ENCODE measurements at places on chromosomes 6 and 20.
A peak's percentile ranks its signal among the peaks of the same experiment; 100 is the strongest.

DNA sequence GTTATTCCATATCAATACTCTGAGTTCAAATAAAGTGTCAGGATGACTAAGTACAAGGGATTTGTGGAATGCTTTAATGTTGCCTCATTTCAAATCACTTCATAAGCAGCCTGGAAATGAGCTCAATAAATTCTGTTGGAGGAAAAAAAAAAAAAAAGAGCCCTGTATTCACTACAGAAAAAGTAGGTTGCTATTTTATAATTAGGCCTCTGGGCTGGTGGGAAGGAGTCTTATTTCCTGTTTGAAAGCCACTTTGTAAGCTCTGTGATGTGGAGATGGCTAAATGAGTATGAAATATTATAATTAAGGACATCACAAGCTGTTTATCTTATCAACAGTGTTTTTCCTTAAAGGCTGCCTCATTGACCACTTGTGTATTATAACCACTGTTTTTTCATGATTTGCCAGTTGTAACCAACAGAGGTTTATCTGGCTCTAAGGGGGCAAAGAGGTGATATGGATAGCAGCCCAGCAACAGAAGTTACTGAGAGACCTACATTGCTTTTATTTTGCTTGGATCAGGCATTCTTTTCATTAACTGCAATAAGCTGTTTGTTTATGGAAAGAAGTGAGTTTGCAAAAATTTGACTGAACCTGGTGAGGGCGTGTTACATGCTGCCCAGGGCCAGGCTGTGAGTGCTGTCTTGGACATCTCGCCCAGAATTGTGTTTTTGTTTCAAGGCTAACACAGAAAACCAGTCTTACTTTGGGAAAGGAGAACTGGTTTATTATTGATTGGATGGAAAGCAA is 563.3 kb upstream of the MAP3K7 start:
- no peak for DNase-seq

DNA sequence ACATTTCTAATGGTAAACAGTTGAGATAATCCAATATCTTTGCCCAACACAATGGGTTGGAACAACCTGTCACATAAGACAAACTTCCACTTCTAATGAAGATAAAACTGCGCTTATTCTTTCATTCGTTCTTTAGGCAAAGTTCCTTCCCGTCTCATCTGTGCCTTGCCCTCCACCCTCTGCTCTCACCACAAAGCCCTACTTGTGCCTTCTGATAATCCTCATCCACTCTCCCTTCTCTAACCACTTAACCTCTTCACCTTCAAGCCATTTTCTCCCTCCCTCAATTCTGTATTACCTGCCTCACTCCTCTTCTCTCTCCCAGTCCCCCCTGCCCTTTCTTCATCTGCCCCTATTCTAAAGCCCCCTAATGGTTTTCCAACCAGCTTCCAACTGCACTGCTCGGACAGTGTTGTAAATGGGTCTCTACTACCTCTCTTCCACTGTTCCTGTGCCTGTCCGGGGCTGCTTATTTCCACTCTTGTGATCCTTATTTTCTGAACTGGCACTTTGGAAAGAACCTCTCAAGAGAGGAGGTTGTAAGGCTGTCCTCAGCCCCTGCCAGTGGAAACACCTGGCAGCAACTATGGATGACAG is 62.9 kb upstream of the MYB start:
- DNase-seq = no peak

DNA sequence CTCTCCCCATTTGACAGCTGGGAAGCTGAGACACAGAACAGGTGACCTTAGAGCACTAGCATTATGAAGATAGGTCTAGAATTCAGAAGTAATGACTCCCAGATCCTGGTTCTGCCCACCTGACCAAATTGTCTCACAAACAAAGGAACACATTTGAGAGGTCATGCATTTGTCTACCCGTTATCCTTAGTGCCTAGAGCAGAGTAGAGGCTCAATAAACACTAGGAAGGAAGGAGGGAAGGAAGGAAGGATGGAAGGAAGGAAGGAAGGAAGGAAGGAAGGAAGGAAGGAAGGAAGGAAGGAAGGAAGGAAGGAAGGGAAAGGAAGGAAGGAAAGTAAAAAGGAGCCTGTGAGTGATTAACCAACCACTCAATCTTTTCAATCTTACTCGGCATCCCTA is 63.3 kb downstream of the SNAP25 start:
- no peak for DNase-seq

DNA sequence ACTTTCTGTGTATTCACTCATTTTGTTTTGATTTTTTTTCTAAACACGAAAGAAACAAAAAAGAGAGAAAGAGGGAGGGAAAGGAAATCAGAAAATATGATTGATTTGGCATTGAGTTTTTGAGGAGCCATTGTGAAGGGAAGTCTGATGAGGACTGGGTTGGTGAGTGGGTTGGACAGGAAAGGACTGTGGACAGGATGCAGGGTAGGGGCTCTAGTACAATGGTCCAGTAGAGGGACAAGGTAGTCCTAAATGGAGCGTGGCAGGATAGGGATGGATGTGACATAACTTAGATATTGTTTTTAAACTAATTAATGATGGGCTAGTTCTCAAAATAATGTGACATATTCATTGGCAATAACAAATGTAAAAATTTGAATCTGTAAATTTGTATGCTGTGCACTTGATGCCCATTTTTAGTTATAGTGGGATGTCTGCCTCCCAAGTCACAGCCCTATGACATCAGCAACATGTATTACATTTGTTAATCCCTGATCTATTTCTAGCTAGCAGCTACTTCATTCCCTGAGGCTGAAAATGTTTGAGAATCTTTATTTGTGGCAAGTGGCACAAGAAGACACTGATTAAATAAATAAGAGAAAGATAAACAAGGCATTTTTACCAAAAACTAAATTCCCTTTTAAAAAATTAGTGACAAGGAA is 64.0 kb upstream of the ASF1A start:
- no peak for DNase-seq

- DNase-seq = peak; percentile 33
Measured at GRCh38 chr6:126182650-126183311, 157.1 kb upstream of the CENPW start.

DNA sequence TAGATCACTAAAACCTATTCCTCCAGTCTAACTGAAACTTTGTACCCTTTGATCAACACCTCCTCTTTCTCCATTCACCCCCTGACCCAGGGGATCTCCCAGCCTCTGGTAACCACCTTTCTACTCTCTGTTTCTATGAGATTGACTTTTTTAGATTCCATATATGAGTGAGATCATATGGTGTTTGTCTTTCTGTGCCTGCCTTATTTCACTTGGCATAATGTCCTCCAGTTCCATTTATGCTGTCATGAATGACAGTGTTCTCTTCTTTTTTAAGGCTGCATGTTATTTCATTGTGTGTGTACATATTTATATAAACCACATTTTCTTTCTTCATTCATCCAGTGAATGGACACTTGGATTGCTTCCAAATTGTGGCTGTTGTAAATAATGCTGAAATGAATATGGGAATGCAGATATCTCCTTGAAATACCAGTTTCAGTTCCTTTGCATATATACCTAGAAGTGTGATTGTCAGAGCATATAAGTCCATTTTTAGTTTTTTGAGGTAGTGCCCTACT is 57.7 kb downstream of the DHX35 start:
- DNase-seq = no peak

DNA sequence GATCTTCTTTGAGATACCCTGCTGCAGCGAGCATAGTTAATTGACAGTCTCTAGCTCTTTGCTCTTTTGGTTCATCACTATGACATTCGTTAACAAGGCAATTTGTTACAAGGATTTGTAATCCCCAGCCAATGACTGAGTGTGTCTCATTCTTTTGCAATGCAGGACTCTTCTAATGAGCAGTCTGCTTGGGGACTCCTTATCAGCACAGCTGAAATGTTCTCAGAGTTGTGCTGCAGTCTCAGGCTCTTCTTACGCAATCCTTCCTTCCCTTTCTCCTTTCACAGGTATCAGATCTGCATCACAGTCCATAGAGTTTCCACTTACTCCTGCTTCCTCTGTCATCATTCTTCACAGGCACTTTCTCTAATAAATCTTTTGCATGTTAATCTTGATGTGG is 161.2 kb upstream of the OGFRL1 start:
- no peak for DNase-seq

DNA sequence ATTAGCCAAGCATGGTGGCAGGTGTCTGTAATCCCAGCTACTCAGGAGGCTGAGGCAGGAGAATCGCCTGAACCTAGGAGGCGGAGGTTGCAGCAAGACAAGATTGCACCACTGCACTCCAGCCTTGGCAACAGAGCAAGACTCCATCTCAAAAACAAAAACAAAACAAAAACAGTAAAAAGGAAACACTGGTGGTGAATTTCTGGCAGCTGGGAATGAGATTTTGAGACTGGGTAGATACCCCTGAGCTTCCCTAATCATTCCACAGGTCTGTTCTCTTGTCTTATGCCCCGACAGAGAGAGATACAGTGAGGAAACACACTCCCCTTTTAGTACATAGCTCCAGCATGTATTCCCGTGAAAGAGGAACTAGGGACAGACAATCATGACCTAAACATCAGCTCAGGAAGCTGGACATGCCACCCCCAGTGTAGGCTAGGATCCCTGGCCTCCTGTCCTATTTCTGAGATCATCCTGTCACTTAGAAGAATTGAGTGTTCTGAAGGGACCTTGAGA is 9.6 kb downstream of the MAN1A1 start:
- no peak for DNase-seq

GRCh38 chr20:9078826-9079731 is 10.2 kb downstream of the PLCB4 start:
- no peak for DNase-seq

DNA sequence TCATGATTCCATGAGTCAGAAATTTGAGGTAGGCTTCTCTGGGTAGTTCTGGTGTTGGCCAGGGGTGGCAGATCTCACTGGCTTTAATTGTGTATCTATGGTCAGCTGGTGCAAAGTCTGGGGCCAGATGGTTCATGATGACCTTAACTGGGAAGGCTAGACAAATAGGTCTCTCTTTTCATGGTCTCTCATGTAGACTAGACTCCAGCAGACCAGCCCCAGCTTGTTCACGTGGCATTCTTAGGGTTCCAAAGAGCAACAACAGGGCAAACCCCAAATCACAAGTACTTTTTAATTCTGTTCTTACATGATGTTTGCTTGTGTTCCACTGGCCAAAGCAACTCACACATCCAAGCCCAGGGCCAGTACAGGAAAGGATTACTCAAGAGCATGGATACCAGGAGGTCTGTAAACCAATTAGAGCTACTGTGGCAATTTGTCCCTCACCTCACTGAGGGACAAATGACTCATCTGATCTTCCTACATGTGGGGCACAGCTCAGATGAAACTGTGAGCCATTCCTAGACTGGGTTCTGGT is 79.5 kb upstream of the PBOV1 start:
- no peak for DNase-seq

DNA sequence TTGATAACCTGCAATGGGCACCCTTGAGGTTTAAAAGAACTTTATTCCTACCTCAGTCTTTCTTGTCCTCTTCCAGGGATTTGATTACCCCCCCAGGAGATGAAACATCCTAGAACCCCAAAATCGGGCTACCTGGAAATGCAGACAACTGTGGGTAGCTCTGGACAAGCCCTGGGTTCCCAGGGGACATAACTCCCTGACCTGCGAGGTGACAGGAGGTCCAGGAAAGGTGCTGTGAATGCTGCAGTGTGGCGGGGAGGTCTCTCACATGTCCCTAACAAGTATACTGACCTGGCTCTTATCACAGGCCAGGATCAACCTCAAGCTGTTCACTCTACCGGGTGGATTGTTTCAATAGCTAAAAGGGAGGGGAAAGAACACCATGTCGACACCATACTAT is 11.6 kb downstream of the JAG1 start:
- DNase-seq = no peak

DNA sequence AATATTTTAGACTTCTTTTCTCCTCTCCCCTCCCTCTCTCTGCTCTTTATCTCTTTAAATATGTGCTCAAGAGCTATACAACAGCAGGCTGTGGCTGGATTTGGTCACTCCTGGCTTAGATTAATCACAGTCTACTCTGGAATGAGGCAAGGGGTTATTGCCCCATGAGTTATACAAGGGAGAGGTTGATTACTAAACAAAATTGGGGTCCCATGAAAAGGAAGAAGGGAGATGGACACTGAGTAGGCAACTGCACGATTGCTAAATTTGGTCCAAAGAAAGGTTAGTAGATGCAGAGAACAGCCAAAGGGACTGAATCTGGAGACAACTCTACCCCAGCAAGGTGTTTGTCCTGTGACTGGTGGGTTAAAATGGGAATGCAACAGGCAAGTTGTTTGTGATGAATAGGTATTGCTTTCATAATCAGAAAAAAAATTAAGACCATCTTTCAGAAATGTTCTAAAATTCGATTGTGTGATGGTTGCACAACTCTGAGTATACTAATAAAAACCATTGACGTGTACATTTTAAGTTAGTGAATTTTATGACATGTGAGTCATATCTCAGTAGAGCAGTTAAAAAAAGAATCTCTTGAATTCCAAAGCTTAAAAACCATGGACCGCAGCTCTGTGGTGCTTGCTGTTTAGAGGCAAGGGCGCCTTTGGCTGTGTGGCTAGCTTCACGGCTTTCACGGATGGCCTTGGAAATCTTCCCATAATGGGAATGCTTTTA is 57.1 kb downstream of the KIZ start:
- peak; percentile 38 for DNase-seq

DNA sequence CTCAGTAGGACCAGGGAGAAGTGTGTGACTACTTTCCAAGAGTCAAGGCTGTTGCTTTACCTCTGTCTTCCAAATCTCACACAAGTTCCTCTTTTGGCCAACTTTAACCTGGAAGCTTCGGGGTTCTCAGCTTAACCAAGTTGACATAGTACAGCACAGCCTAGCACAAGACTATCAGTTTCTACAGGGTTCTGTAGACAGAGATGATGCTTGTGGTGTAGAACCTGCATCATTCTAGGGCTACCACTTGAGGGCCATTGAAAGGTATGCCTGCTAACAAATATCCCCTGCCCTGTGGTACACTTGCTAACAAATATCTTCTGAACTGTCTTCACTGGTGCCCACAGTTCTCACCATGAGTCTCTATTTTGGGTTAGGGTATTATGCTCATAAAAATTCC is 62.0 kb upstream of the MAP3K7 start:
- no peak for DNase-seq

GRCh38 chr6:132964101-132964867 is 149.9 kb downstream of the RPS12 start:
- peak; percentile 11 for DNase-seq

DNA sequence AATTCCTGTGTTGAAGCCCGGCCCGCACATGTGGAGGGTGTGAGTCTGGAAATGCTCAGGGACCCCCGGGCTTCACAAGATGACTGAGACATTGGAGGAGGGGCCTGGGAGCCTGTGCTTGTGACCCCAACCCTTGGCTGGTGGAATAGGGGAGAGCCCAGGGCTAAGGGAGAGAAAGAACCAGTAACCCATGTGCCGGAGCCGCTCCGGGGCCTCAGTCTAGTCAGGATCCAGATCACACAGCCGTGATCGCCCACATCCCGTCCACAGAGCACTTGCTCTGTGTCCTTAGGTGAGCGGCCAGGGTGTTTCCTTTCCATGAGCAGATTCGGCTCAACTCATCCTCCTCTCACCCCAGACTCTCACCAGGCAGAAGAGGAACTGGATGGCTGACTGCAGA is 152.3 kb upstream of the RPS6KA2 start:
- DNase-seq = no peak

Data from small intestine (tissue), 16 donors.